B cell (primary cell): ENCODE measurements at places on chromosomes 16 and 17.

GRCh38 chr16:1441391-1441829, 2.9 kb downstream of the CCDC154 start:
- DNase-seq: no peak

- no peak for DNase-seq
Observed at GRCh38 chr17:52138350-52138749, 20.2 kb downstream of the CA10 start.

- peak; percentile 66 for DNase-seq
Observed at GRCh38 chr16:2428051-2428783, 1.0 kb upstream of the CCNF start.

DNA sequence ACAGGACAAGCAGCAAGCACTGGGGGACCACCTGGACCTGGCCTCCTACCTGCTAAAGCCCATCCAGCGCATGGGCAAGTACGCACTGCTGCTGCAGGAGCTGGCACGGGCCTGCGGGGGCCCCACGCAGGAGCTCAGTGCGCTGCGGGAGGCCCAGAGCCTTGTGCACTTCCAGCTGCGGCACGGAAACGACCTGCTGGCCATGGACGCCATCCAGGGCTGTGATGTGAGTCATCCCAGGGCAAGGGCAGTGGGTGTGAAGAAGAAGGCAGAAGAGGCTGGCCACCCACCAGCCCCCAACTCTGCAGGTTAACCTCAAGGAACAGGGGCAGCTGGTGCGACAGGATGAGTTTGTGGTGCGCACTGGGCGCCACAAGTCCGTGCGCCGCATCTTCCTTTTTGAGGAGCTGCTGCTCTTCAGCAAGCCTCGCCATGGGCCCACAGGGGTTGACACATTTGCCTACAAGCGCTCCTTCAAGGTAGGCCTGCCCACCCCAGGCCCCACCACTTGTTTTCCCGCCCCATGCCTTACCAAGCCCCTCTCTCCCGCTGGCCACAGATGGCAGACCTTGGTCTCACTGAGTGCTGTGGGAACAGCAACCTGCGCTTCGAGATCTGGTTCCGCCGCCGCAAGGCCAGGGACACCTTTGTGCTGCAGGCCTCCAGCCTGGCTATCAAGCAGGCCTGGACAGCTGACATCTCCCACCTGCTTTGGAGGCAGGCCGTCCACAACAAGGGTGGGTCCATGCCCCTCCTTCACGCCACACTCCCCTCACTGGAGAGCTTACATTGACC, 7.3 kb downstream of the PLEKHG4 start:
- no peak for DNase-seq

GRCh38 chr17:57234739-57235092, 21.6 kb upstream of the MSI2 start:
- DNase-seq: no peak
